Activated CD8-positive, alpha-beta T cell treated with anti-CD3 and anti-CD28 coated beads for 36 hours (primary cell): ENCODE measurements at places on chromosomes 13 and 19.
A peak's percentile ranks its signal among the peaks of the same experiment; 100 is the strongest.

DNA sequence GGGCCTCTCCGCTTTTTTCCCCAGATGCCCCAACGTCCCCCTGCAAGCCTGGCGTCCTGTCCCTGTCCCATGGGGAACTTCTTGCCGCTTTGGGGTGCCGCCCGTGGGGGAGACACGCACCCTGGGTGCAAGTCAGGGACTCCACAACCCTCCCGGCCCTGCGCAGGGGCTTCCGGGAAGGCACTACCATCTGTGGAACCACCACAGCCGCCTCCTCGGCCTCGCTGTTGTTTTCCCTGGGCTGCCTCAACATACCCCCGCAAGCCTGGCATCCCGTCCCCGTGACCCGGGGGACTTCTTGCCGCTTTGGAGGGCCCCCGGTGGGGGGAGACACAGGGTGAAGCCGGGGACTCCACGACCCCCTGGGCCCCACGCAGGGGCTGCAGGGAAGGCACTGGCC is 238.4 kb downstream of the TUBA3C start:
- DNase-seq = no peak

- no peak for DNase-seq
Measured at GRCh38 chr13:112889351-112890290, 79.4 kb upstream of the MCF2L start.

- peak; percentile 60 for DNase-seq
Measured at GRCh38 chr19:45638930-45639729, at the start of gene EML2. EML2 (minus strand) TSS chr19:45639397; CDS start chr19:45639376, 21 bp downstream.

- no peak for DNase-seq
Measured at GRCh38 chr13:48194379-48194754, 38.6 kb upstream of the ITM2B start.

DNA sequence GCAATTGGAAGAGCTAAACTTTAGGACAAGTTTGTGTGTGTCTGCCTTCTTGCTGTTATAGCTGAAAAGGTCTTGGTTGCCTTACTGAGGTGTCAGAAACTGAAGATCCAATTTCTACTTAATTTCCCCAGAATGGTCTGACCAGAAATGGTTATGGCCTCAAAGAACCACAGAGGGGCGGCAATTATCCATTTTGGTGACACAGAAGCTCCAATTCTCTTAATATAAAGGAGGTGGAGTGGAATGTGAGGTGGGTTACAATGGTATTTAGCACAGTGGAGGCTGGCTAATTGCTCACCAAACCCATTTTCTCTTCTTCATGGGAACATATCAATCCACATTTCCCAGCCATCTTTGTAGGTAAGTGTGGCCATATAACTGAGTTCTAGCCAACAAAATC is 1157.2 kb downstream of the OLFM4 start:
- DNase-seq = no peak

DNA sequence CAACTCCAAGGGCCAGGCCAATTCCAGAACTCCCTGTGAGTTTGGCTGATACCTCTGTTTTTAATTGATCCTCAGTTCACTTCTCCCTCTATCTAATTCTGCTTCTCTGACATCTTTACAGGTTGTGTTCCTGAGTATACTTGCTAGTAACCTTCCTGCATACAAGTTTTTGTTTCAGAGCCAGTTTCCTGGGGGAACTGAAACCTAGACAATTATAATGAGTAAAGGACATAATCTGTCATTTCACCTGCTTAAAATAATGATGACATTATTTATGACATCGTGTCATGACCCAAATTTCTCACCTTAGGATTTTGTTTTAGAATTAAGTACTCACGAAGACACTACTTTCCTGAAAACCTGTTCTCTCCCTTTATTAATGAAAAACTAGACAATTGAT is 12.5 kb upstream of the MYCBP2 start:
- no peak for DNase-seq

DNA sequence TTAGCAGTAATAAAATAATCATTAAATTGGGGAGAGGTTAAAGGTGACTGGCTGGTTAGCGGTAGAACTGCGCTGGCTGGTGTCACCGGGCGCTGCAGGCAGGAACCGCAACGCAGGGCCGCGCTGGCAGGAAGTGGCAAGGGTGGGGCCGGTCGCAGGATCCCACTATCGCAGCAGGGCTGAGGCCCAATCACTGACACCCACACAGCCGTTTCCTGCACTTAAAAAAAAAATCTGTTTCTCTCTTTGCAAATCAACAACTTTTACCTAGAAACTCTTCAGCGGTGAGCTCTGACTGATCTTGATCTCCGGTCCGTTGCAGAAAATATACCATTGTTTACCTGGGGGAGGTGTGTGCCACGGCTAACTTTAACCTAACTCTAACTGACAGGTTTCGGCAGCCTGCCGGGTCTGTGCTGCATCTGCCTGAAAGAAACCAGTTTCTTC is 46.9 kb downstream of the KLF2 start:
- DNase-seq = peak; percentile 95

- DNase-seq = peak; percentile 49
Measured at GRCh38 chr19:12112701-12113100, 27.4 kb downstream of the ZNF20 start.

DNA sequence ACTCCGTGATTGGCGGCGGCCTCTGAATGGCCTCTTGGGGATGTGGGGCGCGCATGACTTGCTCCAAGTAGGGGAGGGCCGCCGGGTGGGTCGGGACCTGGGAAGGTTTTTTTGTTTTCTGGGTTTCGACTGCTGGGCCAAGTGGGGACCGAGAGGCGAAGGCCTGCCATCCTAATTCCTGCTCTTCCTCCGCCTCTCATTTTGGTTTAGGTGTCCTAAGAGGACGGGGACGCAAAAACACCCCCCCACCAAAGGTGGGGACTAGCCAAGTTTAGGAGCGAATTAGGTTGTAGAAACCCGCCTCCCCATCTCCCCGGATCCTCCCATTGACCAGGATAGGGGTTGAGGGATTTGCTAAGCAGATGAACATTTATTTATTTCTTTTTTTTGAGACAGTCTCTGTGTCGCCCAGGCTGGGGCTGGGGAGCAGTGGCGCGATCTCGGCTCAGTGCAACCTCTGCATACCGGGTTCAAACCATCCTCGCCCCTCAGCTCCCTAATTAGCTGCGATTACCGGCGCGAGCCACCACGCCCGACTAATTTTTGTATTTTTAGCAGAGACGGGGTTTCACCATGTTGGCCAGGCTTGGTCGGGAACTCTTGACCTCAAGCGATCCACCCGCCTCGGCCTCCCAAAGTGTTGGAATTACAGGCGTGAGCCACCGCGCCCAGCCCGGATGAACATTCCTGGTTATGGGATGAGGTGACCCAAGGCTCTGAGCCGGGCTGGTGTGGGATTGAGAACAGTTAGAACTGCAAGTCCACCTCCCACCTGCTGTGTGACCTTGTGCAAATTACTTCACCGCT is 838 bp downstream of the PPP2R1A start:
- no peak for DNase-seq

- peak; percentile 95 for DNase-seq
Measured at GRCh38 chr19:39401549-39402345, 4.9 kb upstream of the ZFP36 start.

DNA sequence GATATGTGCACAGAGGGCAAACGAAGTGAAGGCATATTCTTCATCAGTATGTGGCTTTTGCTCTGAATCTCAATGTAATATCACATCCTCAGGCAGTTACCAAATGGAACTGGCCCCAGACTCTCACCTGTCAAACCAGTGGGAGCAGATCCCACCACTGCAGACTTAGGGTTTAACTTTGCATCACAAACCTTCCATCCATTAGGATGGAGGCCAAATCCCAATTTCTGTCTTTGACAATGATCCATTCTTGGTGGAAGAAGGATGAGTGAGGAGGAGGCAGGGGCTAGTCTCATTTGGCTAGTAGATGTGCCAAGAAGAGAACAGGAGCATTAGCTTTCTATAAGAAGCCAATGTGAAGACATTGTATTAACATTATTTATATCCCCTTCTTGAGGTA is 413.5 kb upstream of the SPRY2 start:
- no peak for DNase-seq

- no peak for DNase-seq
Measured at GRCh38 chr13:27170221-27170515, 1.4 kb downstream of the USP12 start.

GRCh38 chr19:57231686-57232085 is 863 bp downstream of the AURKC start:
- no peak for DNase-seq

- no peak for DNase-seq
Measured at GRCh38 chr19:29606420-29606747, 301 bp downstream of the POP4 start.

GRCh38 chr13:25207291-25207810 is 35.3 kb upstream of the AMER2 start:
- no peak for DNase-seq
